ENCODE measurements at places on chromosomes 16 and 17.

GRCh38 chr17:57986841-57987580 is 1.0 kb downstream of the VEZF1 start:
- peak; percentile 76 for DNase-seq

DNA sequence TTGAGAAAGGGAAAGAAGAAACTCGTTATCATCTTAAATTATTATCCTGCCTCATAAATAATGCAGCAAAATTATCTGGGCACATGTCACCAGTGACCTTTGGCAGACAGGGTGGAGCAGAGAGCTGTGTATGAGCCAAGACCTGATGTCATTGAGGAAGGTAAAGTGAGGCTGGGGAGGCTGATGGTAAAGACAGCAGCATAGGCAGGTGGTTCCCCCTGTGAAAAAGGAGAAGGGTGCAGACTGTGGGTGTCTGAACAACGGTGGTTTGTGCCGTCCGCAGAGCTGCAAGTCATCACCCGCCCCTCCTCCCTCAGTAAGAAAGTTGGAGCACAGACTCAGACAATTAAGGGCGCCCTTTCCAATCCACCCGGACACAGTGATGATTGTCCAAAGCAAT is 30.8 kb upstream of the METTL16 start:
- DNase-seq = no peak

DNA sequence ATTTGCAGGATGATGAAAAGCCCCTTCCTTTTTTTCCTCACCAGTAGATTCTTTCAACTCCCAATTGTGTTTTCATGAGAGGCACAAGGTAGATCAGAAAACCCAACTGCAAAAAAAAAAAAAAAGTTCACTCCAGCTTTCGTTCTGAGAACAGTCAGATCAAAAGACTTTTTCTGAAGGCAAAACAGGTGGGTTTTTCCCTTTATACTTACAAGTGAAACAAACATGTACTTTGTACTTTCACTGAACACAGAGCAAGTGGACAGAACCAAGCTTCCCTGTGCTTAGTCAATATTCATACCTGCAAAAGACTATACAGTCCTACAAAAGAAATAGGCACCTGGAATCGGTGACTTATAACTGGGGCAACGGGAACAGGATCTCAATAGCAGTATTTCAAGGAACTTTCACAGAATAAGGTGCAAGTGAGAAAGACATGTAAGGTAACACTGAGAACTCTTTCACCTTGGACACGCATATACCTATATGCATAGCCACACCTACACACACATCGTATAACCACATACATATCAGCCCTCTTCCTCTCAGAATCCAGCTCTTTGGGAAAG is 54.1 kb downstream of the TOX3 start:
- DNase-seq = no peak

- DNase-seq = no peak
Observed at GRCh38 chr16:695355-696089, 5.3 kb upstream of the WDR24 start.

DNA sequence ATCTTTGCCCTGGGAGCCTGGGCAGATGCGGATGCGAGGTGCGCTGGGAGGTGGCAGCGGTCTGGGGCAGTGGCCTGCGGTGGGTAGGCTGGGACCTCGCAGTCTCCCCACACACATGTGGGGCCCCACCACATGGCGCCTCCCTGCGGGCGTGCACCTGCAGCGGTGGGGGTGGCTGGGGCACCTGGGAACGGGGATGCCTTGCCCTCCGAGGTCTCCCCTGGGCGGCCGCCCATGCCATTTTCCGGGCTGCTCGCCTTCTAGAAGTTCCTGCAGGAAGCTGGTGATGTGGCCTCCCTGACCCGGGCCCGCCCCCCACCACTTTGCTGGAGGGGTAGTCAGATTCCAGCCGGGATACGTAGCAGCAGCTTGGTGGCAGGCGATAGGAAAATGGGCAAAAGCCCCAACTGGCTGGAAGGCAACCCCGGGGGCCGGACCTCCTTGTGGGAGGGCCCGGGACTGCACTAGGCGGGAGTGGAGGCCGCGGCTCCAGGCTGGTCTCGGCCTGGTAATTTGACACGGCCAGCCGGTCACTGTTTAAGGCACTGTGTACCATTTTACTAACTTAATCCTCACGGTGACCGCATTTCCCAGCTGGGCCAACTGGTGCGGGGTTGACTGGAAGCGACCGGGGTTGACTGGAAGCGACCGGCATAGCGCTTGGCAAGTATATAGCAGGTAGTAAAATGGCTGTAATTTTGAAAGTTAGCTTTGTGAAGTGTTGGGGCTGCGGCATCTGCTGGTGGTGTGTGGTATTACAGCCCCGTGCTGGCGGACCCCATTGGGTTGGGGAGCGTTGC is 38.5 kb downstream of the IGF2BP1 start:
- DNase-seq = peak; percentile 81

- DNase-seq = no peak
Observed at GRCh38 chr17:42132941-42133340, 10.3 kb downstream of the HSPB9 start.

DNA sequence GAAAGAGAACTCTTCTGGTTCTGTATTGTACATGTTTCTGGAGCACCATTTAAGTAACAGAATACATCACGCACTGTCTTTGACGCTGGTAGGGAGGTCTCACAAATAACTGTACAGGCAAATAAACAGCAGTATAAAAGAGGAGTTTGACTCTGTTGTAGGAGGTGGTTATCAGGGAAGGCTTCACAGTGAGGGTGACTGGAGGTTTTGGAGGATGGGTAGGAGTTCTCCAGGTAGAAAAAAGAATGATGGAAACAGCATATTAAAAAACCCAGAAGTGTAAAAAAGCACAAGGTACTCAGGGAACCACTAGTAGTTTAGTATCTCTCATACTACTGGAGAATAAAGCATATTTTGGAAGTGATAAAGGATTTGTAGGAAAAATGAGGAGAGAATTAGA is 2.7 kb upstream of the SLC6A2 start:
- no peak for DNase-seq

GRCh38 chr16:69329369-69330285 is 761 bp downstream of the PDF start:
- DNase-seq = no peak

DNA sequence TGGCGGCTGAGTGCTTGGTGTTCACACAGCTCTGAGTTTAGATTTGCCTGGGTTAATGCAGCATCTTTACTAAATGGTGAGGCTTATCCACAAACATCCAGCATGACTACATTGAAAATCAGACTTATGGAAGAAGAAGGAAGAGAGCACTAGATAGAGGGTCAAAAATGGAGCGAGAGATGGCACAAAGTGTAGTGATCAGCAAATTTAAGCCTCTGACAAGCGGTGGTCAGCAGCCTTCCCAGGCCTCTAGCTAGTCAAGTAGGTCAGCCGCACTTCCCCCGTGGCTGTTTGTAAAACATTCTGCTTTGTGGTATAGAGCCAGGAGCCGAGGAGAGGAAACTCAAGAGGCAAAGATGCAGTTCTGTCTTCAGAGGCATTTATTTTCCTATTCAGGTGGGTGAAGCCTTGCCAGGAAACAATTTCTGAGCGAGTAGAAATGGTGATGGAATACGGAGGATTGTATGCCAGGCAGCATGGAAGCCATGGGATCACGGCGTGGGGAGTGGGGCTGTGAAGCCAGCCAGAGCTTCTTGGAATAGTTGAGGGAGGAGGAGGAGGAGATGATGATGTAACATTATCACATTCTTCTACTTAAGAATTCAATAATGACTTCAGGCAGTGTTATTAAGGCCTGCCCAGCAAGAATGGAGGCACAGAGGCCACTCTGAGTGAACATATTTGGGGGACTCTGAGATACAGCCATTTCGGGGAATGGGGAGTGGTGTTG is 118.9 kb downstream of the MSI2 start:
- no peak for DNase-seq

DNA sequence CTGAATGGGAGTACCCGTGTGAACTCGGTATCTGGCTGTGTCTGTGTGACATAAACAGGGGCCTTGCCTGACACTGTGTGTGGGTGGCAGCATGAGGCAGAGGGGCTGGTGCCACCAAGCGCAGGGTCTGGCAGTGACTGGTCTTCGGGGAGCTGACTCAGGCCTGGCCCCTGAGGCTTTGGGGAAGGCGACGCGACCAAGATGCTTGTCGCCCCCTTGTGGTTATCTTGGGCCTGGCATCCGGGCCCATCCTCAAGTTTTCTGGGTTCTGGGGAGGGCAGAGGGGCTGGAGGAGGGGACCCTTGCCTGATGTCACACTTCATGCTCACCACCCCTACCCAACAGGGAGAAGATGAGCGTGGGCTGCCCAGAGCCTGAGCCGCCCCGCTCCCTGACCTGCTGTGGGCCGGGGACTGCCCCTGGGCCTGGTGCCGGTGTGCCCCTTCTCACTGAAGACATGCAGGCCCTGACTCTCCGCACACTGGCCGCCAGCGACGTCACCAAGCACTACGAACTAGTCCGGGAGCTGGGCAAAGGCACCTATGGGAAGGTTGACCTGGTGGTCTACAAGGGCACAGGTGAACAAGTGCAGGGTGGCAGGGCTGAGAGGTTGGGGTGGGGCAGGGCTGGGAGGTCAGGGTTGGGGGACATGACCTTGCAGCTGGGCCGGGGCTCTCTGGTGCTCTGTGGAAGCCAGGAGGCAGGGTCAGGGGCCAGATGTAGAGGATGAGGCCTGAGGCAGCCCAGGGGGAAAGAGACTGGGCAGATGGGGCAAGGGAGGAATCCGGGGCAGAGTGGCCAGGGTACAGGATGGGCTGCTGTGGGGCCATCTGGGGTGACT is 24.9 kb downstream of the SBK1 start:
- DNase-seq = no peak

DNA sequence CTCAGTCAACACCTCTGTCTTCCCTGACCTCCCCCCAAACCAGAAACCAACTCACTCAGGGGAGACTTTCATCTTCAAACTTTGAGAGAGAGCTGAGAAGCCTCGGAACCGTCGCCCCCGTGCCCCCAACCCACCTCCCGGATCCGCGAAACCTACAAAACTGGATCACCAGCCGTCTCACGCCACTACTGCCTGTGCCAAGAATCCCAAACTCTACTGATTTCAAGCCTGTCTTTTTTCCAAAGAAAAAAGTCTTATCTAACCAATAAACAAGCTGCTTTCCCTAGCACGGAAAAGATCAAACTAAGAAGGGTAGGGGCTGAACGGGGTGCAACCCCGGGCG is 2.0 kb downstream of the AXIN2 start:
- DNase-seq = no peak

GRCh38 chr16:31277659-31278260 is 18.0 kb downstream of the ITGAM start:
- DNase-seq = no peak

DNA sequence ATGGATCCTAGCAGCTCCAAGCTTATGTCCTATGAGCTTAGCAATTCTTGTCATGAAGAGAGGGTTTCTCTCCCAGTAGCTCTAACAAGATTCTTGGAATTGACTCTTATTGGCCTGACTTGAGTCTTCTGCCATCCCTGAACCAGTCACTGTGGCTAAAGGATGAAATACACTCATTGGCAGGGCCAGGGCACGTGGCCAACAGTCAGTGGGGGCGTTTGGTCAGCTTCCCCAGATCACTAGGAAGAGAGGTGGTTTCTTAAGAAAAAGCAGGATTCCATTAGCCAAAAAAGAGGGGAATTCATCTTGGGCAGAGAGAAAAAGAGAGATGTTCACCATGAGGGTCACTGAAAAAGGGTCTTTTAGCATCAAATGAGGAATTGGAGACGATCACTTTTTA is 363.2 kb downstream of the SNX29 start:
- no peak for DNase-seq

DNA sequence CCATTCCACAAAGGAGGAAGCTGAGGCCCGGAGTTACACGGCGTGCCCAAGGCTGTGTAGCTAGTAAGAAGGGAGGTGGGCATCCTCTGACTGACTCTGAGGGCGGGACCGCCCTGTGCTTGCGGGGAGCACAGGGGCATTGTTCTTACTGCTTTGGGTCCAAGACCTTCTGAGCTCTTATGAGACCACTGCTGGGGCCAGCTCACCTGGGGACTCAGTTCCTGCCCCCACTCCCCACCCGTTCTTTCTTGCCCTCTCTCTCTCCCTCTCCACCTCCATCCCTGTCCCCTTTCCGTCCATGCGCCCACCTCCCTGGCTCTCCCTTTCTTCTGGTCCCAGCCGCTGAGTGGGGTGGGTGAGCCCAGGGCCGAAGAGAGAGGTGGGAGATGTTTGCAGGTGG is 19.6 kb downstream of the CCR7 start:
- peak; percentile 42 for DNase-seq

DNA sequence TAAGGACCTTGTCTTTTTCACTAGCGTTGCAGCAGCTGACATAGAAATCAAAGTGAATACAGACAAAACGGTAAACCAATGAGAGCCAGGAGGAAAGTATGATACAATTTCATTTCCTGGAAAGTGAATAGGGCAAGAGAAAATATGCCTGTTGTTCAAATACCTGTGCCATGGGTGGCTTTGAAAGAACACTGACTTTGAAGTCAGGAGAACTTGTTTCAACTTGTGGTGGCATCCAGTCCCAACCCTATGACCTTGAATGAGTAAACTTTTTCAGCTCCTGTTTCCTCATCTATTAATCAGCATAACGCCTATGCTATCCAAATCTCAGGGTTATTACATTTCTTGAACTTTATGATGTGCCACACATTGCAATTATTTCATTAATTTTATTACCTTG is 173.7 kb upstream of the HS3ST3A1 start:
- DNase-seq = no peak

GRCh38 chr17:63464691-63465236 is 12.1 kb upstream of the ACE start:
- DNase-seq = no peak

GRCh38 chr17:56549501-56549900 is 44.0 kb upstream of the NOG start:
- no peak for DNase-seq

DNA sequence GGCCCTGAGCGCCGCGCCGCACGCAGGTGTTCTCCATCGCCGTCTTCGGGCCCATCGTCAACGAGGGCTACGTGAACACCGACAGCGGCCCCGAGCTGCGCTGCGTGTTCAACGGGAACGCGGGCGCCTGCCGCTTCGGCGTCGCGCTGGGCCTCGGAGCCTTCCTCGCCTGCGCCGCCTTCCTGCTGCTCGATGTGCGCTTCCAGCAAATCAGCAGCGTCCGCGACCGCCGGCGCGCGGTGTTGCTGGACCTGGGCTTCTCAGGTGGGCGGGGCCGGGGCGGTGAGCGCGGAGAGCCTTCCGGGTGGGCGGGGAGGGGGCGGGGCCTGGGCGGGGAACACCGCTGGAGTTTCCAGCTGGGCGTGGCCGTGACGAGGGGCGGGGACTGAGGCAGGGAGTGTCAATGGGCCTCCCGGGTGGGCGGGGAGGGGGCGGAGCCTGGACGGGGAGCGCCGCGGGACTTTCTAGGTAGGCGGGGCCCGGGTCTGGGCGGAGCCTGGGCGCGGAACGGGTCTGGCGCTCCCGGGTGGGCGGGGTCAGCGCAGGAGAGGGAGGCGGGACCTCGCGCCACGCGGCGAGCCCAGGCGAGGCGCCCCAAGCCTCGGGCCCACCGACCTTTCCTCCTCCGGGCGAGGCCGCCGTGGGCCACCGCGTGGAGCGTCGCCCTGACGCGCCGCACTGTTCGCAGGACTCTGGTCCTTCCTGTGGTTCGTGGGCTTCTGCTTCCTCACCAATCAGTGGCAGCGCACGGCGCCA is 2.4 kb downstream of the SYNGR3 start:
- DNase-seq = peak; percentile 95

GRCh38 chr16:82027629-82028064 is 7.4 kb upstream of the HSD17B2 start:
- DNase-seq = no peak

Data from left forelimb (tissue), 1 donor.